NCI-H1092 (cell line): ENCODE measurements at places on chromosomes 4 and X.

GRCh38 chr4:85919200-85919887, 440.5 kb downstream of the MAPK10 start:
- DNase-seq = no peak

DNA sequence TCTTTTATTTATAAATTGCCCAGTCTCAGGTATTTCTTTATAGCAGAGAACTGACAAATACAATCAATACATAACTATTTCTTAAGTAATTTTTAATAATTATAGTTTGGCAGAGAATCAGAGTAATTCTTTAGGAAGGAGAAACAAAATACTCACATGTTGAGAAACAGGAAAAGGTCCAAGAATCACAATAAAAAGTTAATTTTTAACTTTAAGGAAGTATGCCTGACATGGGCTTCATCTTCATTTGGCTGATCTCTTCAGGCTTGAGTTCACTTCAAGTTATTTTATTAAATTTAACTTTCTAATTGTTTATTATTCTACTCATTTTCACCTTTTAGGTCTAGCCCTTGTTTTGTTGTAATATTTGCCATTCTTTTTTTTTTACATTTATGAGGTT, 36.1 kb upstream of the RNF150 start:
- no peak for DNase-seq

GRCh38 chr4:3686753-3687152, 79.4 kb upstream of the ADRA2C start:
- no peak for DNase-seq

DNA sequence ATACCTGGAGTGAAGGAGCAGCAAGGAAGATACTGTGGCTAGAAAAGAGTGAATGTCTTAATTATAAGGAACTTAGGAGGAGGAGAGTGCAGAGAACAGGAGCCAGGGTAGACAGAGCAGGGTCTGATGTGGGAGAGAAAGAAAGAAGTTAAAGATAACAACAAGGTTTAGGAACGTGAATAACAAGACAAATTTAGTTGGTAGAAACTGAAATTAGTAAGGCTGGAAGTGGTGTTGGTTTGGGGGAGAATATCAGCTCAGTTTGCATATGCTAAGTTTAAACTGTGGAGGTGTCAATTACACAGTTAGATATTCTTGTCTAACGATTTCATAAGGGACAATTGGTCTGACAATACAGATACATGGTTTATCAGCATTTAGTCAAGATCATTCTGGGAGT, 1123.7 kb upstream of the PABPC4L start:
- no peak for DNase-seq

DNA sequence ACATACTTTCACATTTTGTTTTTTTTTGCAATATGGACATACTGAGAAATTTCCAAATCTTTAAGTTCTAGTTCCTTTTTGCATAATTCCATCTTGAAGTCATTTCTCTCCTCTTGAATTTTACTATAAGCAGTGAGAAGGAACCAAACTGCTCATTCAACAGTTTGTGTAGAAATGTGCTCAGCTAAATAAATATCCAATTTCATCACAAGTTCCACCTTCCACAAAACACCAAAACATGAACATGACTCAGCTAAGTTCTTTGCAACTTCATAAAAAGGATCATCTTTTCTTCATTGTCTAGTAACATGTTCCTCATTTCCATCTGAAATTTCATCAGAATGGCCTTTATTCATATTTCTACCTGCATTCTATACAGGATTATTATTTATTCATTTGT, 77.3 kb upstream of the FGF13 start:
- DNase-seq = no peak

DNA sequence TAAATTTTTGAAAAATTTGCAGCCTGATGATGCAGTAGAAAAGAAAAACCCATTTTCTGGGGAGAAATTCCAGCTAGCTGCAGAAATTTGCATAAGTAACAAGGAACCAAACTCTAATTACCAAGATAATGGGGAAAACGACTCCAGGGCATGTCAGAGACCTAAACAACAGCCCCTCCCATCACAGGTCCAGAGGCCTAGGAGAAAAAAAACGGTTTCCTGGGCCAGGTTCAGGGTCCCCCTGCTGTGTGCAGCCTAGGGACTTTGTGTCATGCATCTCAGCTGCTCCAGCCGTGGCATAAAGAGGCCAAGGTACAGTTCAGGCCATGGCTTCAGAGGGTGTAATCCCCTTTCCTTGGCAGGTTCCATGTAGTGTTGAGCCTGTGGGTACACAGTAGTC, 733.7 kb upstream of the CT83 start:
- no peak for DNase-seq

DNA sequence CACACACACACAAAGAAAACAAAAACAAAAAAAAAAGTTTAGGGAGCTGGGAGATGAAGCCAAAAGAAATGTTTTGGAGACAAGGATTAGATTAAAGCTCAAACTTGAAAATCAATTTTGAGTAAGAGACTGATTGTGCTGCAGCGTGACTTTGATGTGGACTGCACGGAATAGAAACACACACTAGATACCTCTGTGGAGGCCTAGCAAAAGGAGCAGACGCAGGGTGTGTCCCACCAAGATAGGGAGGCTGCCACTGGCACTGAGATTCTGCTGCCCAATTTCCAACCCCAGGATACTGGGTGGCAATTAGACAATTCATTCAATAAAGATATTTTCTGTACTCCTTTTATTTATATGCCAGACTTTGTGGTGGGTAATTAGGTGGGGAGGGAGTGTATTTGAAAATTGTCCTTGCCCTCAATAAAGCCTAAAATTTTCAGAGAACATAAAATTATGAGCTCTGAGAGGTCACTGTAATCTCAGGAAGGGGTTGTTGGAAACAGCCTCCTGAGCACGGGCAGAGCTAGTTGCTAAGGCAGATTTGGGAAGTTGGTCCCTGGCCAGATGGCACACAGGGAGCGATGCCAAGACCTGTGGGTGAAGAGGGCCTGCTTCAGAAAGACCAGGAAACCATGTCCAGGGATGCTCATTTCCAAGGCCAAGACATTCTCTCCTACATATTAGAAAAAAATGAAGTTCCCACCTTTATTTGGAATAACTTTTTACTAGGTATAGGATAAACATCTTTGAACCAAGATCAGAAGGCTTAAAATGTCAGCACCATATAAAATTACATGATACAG, 1.9 kb upstream of the PPP3CA start:
- DNase-seq = peak; percentile 75

GRCh38 chrX:49993661-49994060, 71.3 kb downstream of the CLCN5 start:
- DNase-seq = no peak

DNA sequence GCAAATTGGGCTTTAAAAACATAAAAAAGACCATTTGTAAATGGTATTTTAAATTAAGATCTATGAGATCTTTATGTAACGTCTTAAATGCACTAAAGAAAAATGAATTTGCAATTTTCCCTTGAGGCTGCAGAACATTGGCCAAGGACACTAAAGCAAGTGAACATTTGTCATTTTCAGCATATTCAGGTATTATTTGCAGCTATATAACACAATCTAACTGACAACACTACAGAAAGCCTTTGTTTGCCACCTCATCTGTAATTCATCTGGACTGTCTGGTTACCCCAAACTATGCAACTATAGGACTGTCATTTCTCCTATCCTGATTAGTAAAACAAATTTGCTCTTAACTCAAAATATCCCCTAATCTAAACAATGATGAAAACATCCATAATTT, 74.8 kb downstream of the ANTXR2 start:
- DNase-seq = no peak

DNA sequence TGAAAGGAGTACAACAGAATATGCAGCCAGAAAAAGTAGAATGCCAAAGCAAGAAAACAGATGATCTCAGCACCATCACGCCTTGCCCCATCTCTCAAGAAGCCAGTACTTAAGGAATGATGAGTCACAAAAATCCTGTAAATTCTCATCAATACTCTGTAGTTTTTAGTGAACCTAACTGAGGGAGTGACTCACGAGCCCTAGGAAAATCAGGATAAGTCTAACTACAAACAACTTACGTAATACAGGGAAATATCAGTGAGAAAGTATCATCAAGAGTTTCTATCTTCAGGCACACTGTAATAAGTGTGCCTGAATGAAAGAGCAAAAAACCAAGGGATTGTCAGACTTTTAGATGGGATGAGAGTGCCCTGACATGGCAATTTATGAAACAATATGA, 644.4 kb downstream of the STPG2 start:
- DNase-seq = no peak

- no peak for DNase-seq
Measured at GRCh38 chrX:117689956-117690355, 426.7 kb downstream of the KLHL13 start.

- no peak for DNase-seq
Measured at GRCh38 chr4:36218121-36218520, 26.2 kb downstream of the ARAP2 start.

DNA sequence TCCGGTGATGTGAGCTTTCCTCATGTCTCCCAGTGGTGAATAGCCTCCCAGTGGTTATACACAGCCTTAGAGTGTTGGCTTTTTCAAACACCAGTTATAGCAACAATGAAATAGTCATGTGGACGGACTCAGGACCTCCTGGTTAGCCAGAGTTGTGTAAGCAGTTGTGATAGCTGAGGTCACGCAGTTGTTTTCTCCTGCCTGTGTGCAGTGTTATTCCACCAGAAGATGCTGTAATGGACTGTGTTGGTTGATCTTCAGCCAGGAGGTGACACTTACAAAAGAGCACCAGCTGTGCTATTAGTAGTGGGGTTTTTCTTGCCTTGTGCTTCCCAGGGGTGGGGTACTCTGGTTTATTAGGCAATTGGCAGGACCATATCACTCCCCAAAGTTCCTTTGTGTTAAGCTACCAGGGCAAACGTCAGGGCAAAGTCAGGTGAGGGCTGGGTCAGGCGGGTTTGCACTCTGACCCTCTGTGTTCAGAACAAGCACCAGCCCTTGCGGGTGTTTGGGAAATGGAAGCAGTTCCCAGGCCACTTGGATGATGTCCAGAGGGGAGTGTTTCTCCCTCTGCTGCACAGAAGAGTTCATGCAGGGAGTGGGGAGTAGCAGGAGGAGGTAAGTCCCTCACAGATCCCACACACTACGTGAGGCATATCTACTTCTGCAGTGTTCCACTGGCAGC, 252.6 kb downstream of the TMEM47 start:
- DNase-seq = no peak

GRCh38 chr4:48698029-48698971, 81.8 kb downstream of the FRYL start:
- DNase-seq = no peak

DNA sequence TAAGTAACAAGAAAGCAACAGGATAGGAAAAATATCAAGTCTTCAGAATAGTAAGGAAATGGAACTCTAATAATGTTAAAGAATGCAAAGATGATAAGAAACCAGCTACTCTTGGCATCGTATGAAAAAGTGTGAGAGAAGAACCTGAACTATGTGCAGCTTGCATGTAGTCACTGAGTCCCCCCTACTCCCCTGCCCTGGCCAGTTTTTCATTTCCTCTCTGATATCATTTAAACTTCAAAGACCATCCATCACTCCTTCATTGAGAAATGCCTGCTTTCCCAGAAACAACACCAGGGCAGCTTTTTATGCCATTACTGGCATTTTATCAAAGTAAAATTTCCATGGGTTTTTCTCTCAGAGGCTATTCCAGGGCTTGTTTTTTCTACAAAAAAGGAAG, 28.1 kb downstream of the INPP4B start:
- DNase-seq = no peak

DNA sequence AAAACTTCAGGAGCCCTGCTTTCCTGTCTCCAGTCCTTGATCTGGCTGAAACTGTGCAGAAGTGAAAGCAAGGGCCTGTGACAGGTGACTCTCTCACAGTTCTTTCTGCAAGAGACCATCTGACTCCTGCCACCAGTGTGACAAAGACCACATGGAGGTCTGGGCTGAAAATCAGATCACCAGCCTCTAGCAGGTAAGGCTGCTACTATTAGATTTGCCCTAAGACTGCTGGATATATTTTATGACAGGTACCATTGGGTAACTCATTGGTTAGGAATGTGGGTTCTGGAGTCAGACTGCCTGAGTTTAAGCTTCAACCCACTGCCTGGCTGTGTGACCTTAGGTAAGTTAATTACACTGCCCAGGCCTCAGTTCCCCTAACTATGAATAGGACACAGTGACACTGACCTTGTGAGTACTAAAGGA, 163.3 kb upstream of the SLC7A11 start:
- DNase-seq = no peak

- no peak for DNase-seq
Measured at GRCh38 chr4:3753726-3754412, 12.3 kb upstream of the ADRA2C start.

GRCh38 chr4:184421533-184422155, 52.7 kb downstream of the IRF2 start:
- DNase-seq = no peak

DNA sequence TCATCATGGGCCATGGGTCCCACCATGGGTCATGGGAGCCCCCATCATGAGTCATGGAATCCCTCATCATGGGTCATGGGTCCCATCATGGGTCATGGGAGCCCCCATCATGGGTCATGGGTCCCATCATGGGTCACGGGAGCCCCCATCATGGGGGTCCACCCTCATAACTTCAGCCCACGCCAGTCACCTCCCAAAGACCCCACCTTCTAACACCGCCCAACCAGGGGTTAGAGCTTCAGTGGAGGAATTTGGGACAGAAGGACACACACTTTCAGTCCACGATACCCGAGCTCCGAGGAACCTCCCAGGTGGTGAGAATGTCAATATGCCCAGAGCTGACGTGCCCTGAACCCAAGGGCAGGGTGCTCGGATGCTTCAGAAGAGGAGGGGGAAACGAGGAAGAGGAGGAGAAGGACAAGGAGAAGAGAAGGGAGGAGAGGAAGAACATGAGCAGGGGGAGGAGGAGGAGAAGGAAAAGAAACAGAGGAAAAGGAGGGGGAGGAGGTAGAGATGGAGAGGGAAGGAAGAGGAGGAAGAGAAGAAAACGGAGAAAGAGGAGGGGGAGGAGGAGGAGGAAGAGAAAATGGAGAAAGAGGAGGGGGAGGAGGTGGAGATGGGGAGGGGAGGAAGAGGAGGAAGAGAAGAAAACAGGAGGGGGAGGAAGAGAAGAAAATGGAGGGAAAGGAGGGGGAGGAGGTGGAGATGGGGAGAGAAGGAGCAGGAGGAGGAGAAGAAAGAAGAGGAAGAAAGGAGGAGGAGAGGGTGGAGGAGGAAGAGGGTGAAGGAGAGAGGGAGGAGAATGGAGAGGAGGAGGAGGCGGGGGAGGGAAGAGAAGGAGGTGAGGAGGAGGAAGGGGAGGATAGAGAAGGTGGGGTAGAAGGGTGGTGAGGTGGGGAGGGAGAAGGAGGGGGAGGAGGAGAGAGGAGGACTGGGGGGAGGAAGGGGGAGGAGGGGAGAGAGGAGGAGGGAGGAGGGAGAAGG, 17.7 kb downstream of the IL3RA start:
- DNase-seq = no peak

DNA sequence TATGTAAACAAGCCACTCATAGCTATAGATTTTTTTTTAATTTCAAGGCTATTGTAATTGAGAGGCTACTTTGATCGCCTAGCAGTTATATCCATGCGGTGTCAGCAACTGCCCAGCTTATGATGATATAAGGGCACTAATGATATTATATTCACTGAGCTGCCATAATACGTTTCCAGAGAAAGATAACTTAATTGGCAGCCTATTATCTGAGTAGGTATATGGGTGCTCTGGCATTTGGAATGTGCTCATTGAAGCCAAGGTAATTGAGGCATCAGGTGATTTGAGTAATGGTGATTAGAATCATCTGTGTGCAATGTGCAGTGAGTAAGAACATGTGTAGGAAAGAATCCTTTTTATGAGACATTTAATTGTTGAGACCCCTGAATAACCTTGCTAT, 490.0 kb downstream of the CENPC start:
- no peak for DNase-seq
